ENCODE measurements at places on chromosomes 16 and 17.

DNA sequence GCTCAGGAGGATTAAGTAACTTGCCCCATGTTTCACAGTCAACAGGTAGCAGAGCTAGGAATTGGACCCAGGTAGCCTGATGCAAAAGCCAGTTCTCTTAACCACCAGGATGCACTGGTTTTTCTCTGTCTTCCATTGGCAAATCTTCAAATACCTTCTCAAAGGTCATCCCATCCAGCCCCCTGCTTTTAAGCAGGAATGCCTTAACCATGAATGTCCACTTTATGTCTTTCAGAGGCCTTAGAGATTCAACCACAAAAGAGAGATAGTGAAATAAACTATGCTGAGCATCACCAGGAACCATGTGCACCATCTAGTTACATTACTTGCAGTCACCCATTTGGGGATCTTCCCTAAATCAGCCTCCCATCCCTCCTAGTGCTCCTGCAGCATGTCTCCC lies 94.3 kb downstream of the C17orf67 start:
- DNase-seq = no peak

GRCh38 chr17:386141-386876 lies 33.7 kb upstream of the RPH3AL start:
- DNase-seq = no peak

- no peak for DNase-seq
Measured at GRCh38 chr17:7184647-7185046, 5.5 kb upstream of the ASGR1 start.

GRCh38 chr16:84095466-84095865 lies 21.3 kb downstream of the MBTPS1 start:
- DNase-seq = no peak

DNA sequence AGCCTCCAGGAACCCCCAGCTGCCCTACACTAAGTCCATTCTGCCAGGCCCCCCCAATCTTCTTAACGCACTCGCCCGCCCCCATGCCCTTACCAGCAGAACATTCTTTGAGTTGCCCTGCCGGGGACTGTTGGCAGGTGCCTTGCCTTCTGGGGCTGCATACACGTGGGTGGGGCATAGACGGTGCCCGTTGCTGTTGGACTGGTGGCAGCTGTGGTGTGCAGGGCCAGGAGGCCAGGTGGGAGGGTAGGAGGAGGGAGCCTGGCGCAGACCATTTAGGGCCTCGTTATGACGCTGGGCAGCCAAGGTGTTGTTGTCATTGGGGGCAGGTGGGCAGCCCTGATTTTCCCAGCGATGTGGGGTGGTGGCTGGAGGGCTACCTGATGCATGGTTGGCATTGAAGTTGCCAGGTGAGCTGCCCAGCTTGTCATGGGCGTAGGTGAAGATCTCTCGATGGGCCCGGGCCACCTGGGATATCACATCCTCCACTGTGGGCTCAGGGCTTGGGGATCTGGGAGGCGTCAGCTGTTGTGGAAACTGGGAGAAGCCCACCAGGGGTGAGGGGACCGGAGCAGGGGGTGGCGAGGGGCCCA lies 4.9 kb downstream of the NR1D1 start:
- no peak for DNase-seq

GRCh38 chr17:75996665-75997590 lies 3.7 kb upstream of the CDK3 start:
- DNase-seq = no peak

DNA sequence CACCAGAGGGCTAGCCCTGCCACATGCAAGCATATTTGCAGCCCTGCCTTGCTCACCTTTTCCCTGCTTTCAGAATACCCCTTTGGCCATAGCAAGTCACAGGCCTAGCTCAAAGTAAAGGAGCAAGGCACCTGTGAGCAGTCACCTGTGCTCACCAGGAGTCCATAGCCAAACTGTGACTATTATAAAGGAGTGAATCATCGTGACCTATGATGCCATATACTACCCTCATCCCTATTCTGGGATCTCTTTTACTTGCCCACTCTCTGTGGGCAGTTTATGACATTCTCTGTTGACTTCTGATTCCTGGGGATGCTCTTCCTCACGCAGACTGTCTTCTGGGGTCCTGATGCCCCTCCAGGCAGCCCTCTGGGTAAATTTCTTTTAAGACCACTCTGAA lies 200.5 kb upstream of the NLRP1 start:
- DNase-seq = no peak

DNA sequence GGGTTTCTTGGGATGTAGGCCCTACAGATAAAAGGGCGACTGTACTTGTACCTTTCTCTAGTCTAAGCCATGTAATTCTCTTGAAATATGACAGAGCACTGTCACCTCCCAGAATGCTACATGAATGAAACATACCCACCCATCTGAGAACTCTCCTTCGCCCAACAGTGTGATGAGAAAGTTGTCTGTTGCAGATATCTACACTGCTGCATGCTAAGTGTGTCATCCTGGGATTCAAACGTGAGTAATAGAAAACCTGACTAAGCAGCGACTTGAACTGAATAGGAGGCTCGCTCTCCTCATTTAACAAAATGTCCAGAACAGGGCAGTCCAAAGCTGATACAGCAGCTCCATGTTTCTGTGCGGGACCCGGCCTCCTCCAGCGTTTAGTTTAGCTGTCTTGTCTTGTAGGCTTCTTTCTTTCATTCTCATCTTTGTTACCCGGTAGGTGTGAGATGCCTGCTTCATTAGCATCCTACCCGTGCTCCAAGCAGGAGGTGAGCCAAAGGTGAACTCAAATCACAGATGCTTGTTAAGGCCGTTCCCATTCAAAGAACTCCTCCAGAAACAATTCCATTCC lies 211.9 kb downstream of the PRKCA start:
- no peak for DNase-seq

DNA sequence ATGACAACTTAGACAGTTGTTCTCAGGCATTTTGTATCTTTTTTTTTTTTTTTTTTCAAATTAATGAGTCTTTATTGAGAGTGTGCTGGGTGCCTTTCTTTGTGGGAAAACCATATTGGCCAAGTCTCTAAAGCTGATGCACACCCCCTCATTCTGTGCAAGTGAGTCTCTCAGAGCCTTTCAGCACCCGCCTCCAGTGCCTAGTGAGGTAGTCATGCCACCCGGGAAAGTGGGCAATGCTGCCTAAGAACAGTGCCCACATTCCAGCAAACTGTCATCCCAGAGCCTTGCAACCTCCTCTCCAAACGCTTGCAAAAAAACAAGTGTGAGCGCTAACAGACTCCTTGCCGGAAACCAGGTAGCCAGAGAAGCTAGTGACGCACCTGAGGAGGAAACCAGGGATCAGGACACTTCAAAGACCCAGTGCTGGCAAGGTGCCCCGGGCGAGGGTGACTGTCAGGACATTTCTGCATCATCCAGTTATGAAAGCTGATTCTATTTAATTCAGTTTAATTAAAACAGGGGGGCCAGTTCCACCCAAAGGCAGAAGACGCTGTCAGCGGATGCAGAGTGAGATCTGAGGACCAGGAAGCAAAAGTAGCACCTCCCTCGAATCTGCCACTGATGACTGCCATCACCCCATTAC lies 34.9 kb downstream of the SMARCE1 start:
- no peak for DNase-seq

GRCh38 chr17:57726213-57726790 lies 18.8 kb downstream of the CCDC182 start:
- no peak for DNase-seq

GRCh38 chr16:68379472-68380347 lies 68.6 kb downstream of the SMPD3 start:
- DNase-seq = no peak

GRCh38 chr16:12252616-12253015 lies 276.1 kb downstream of the SNX29 start:
- no peak for DNase-seq

DNA sequence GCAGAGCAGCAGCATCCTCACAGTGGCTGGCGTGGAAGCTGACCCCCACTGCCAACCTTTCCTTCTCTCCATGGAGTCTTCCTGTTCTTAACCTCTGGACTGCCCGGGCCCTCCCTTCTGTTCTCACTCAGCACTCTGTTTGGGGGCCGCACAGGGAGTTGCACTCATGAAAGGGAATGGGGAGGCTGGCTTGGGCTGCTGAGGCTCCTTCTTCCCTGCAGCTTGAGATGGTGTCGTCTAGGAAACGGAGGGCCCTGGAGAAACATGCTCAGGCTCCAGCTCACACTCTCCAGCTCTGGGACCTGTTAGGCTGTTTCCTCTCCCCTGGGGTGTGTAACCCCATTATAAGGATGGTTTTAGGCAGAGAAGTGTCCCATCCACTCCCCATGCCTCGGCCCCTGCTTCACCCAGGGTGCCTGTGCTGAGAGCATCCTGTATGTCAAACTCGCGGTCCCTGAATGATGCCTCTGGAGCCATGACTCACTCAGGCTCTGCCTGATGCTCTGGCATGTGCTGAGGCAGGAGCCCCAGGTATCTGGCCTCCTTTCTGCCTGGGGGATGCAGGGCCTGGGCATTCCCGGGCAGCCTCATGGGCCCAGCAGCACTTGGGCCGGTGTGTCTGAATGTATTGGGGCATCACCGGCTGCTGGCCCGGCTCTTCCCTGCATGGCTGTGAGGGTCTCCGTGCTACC lies 18.9 kb downstream of the TMEM94 start:
- DNase-seq = peak; percentile 59

- no peak for DNase-seq
Measured at GRCh38 chr16:49806446-49806845, 49.5 kb downstream of the ZNF423 start.

- no peak for DNase-seq
Measured at GRCh38 chr17:36938566-36939051, 1.3 kb downstream of the LHX1 start.

DNA sequence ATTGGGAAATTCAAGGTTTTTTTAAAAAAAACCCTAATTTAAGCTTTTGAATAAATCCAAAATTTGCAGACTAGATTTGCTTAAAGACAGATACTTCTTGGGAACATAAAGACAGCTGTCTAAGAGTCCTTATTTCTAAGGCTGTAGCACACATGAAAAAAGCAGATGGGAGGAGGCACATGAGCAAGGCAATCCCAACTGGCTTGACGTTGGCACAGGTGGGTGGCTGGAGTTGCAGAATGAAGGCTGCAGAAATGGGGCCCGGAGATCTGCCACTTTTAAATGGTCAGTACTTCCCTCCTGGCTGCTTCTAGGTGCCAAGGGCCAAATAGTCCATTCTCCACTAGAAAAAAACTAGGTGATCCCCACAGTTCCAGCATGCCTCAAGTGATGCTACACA lies 4.4 kb downstream of the KIAA0753 start:
- DNase-seq = no peak

DNA sequence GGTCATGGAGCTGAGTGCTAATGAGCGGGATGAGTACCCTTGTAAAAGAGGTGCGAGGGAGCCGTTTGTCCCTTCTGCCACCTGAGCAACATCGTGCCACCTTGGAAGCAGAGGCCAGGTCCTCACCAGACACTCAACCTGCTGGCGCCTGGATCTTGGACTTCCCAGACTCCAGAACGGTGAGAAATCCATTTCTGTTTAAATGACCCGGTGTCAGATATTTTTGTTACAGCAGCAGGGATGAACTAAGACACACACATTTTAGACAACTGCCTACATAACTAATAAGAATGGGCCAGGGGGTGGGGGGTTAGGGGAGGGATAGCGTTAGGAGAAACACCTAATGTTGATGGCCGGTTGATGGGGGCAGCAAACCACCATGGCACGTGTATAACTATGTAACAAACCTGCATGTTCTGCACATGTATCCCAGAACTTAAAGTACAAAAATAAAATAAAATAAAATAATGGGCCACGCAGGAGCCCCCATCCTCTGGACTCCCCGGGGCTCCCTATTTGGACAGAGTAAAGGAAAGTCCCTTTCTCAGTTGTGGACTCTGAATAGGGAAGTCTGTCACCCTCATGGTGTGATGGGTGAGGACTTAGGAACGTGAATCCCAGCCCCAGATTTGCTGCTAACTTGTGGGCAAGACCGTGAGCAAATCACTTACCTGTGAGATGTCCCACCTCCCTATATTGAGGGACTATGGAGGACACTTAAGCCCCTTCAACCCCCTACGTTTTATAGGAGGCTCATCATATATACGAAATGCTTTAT lies 60.6 kb upstream of the DNAH17 start:
- DNase-seq = no peak

GRCh38 chr17:46995841-46996571 lies 17.0 kb upstream of the RPRML start:
- DNase-seq = no peak

DNA sequence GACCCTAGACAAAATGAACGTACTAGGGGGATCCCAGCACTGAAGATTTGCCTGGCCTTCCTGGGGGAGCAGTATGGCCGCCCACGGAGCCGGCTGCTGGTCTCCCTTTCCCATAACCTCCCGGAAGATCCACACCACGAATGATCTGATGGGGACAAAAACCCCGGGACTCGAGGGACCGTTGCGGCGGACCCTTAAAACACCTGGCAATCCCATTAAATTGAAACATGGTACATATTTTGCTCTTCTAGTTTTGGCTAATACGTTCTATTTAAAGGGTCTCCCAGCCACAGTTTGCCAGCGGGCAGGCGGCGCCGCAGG lies 45.2 kb upstream of the LCMT1 start:
- DNase-seq = no peak

GRCh38 chr17:75039238-75039637 lies 7.5 kb downstream of the ATP5PD start:
- no peak for DNase-seq

DNA sequence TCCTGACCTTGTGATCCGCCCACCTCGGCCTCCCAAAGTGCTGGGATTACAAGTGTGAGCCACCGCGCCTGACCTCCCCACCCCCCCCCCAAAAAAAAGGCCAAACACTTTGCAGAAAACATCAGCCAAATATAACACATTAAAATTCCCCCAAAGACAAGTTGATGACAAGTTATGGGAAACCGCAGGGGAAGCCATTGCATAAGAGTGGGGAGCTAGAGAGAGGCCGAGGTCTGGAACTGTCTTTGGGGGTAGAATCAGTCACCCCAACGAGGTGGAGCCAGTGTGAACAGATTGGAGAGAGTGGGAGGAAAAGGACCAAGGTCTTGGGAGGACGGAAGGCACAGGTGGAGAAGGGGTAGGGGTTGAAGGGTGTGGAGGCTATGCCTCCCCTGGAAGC lies 2.8 kb downstream of the DRC3 start:
- DNase-seq = no peak

GRCh38 chr17:46023783-46024388 lies 24.8 kb downstream of the STH start:
- no peak for DNase-seq

- no peak for DNase-seq
Measured at GRCh38 chr16:68943961-68944360, 100.6 kb downstream of the TANGO6 start.
